Immature natural killer cell (primary cell): ENCODE measurements at places on chromosomes 3 and 15. TPM values are rescaled to one million over a fixed set of nuclear protein-coding genes. Genes with fewer than 3 reads are reported as not detected.

DNA sequence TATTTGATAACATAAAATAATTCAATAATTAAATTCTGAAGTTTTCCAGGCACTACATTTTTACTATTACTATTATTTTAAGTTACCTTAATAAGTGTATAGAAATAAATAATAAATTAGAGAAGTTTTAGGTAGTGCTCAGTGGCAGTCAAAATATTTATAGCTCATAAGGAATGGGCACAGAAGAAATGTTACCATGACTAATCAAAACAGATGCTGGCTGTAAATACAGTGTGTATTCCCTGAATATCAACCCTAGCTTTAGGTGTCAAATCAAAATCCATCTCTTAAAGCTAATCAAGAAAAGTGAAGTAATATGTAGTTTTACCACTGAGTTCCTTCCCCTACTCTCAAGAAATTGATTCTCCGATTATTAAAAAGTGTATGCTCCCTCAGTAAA is 35.5 kb downstream of the ZBTB20 start:
- no peaks in the 10 kb centered on the region for H3K4me1 ChIP-seq
- peaks cover 10% of the 10 kb centered on the region for H3K36me3 ChIP-seq
- H3K4me3 ChIP-seq: no peak overlapping the region
- H3K27ac ChIP-seq: no peak overlapping the region

GRCh38 chr3:3771094-3771493 is 28.1 kb upstream of the LRRN1 start:
- no peaks in the 10 kb centered on the region for H3K4me1 ChIP-seq
- no peak overlapping the region for H3K27ac ChIP-seq
- no peak for DNase-seq
- H3K4me3 ChIP-seq: no peak overlapping the region
- H3K36me3 ChIP-seq: peaks cover 9% of the 10 kb centered on the region

DNA sequence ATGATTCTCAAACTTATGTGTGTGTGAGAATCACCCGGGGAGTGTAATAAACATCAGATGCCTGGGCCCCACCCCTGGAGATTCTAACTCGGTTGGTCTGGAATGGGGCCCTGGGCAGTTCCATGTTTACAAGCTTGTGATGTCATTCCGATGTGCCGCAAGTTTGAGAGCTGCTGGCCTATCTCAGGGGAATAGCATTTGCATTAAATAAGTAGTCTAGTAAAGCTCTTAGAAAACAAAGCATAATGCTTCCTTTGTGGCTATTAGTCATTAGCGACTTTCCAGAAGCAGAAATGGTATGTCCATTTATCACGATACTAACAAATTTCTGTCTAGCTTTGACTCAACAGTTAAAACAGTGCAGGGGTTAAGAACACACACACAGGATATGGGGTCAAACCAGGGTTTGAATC is 20.9 kb downstream of the PGBD4 start:
- no peak for DNase-seq
- peaks cover 11% of the 10 kb centered on the region for H3K27me3 ChIP-seq
- peaks cover 4% of the 10 kb centered on the region for H3K4me1 ChIP-seq
- H3K4me3 ChIP-seq: no peak overlapping the region
- no peaks in the 10 kb centered on the region for H3K36me3 ChIP-seq

DNA sequence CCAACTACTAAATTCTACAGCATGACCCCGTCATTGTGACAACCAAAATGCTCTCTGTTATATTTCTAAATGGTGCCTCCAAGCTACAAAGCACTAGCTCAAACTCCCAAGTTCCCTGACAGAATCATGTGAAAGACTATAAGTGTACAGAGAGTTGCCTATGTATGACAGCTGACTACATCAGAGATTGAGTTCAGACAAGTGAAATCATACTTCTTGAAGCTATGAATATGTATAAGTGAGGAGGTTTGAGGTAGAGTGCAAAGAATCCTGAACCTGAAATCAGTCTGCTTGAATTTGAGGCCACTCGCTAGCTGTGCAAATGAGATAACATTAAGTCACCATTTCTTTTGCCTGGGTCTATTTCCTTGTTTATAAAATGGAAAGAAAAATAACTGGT is 63.9 kb upstream of the TP63 start:
- no peaks in the 10 kb centered on the region for H3K27me3 ChIP-seq
- DNase-seq: no peak

GRCh38 chr15:73926219-73927002 is at the start of gene LOXL1:
Gene LOXL1, plus strand, starts transcription at chr15:73926462. Its CDS starts 322 bp downstream, at chr15:73926784.
- H3K4me3 ChIP-seq: peak within 1 kb of the TSS; percentile 59
- H3K27me3 ChIP-seq: peaks cover 17% of the 10 kb centered on the region
- peak within 1 kb of the TSS; percentile 57 for H3K27ac ChIP-seq
- peaks cover 17% of the 10 kb centered on the region for H3K4me1 ChIP-seq
- DNase-seq: no peak

DNA sequence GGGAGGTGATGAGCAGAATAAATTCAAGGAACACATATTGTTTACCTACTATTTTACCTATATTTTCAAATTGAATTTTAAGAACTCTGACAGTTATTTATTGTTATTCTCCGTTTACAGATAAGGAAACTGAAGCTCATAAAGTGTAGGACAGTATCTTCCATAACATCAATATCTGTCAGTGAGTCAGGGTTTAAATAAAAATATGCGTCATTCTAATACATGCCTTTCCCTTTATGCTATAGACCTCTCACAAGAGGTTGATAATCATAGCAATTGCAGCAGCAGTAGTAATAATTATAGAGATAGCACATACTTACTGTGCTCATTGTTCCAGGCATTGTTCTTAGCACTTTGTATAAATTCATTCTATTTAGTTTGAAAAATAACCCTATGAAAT is 101.1 kb downstream of the EPHA6 start:
- no peaks in the 10 kb centered on the region for H3K27me3 ChIP-seq
- H3K36me3 ChIP-seq: no peaks in the 10 kb centered on the region
- no peak for DNase-seq
- no peak overlapping the region for H3K4me3 ChIP-seq
- H3K27ac ChIP-seq: no peak overlapping the region
- no peaks in the 10 kb centered on the region for H3K4me1 ChIP-seq

- peaks cover 5% of the 10 kb centered on the region for H3K27me3 ChIP-seq
- H3K4me1 ChIP-seq: no peaks in the 10 kb centered on the region
- H3K27ac ChIP-seq: no peak overlapping the region
Measured at GRCh38 chr3:149339931-149340309, 6.5 kb upstream of the TM4SF18 start.

DNA sequence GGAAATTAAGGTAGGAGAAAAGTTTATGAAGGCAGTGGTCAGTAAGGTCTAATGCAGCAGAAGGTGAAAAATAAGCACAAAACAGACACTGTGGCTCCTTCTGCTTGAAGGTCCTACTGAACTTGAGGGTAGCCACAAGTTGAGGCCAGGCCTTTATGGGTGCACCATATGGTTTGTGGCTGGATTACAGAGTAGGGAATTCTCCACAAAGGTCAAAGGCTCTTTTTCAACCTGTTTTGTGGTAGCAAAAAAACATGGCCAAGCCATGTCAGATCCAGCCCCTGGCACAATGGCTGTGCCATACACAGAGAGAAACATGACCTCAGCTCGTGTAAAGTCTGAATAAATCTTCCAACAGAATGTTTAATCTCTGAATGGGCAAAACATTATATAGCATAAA is 214.0 kb downstream of the SATB1 start:
- H3K4me1 ChIP-seq: peaks cover 3% of the 10 kb centered on the region
- peaks cover 9% of the 10 kb centered on the region for H3K27me3 ChIP-seq
- no peak overlapping the region for H3K4me3 ChIP-seq
- H3K27ac ChIP-seq: no peak overlapping the region
- DNase-seq: no peak

DNA sequence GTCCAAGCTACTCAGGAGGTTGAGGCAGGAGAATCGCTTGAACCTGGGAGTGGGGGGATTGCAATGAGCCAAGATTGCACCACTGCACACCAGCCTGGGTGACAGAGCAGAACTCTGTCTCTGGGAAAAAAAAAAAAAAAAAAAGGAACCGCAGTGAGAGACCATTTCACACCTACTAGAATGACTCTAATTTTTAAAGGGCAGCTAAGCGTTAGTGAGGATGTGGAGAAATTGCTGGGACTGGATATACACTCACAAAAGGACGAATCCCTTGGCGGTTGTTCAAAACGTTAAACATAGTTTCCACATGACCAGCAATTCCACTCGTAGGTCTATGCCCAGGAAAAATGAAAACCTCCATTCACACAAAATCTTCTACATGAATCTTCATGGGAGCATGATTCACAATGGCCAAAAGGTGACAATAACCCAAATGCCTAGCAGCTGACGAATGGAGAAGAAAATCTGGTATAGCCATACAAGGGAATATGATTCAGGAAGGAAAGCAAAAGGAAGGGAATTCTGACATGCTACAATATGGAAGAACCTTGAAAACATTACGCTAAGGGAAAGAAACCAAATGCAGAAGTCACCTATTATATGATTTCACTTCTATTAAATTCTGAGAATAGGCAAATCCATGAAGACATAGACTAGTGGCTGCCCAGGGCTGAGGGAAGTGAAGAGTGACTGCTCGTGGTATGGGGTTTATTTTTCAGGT is 127.0 kb downstream of the CHSY1 start:
- peaks cover 2% of the 10 kb centered on the region for H3K27me3 ChIP-seq
- H3K4me1 ChIP-seq: peaks cover 73% of the 10 kb centered on the region
- H3K27ac ChIP-seq: peak overlapping the region; percentile 75
- peak overlapping the region; percentile 10 for H3K4me3 ChIP-seq

GRCh38 chr3:105867712-105868430 is 941 bp downstream of the CBLB start:
- DNase-seq: no peak
- peak overlapping the region; percentile 89 for H3K27ac ChIP-seq
- H3K36me3 ChIP-seq: peaks cover 13% of the 10 kb centered on the region
- H3K4me3 ChIP-seq: peak overlapping the region; percentile 97
- H3K4me1 ChIP-seq: peaks cover 19% of the 10 kb centered on the region
- H3K27me3 ChIP-seq: peaks cover 6% of the 10 kb centered on the region

DNA sequence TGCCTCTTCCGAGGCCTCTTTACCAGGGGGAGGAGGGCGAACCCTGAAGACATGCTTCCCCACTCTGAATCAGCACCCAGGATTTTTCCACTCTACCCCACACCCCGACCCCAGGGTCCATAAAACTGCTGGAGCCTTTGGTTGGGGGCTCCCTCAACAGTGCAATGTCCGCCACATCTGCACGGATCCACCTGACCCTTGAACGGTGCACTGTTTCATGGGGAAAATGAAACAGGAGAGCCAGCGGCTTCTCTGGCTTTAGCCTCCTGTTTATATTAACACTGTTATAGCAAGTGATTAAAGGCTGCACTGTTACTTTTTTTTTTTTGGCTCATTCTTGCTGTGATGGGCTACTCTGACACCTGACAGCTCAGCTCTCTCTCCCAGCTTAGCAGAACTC is 124.1 kb upstream of the DLG1 start:
- H3K4me1 ChIP-seq: no peaks in the 10 kb centered on the region
- H3K27me3 ChIP-seq: peaks cover 4% of the 10 kb centered on the region
- no peak overlapping the region for H3K4me3 ChIP-seq
- H3K36me3 ChIP-seq: no peaks in the 10 kb centered on the region

- DNase-seq: no peak
- H3K4me1 ChIP-seq: no peaks in the 10 kb centered on the region
- no peak overlapping the region for H3K4me3 ChIP-seq
Measured at GRCh38 chr3:160637086-160637485, 39.9 kb upstream of the ARL14 start.

GRCh38 chr3:109131276-109131675 is 5.2 kb upstream of the C3orf85 start:
- no peaks in the 10 kb centered on the region for H3K36me3 ChIP-seq
- no peak overlapping the region for H3K4me3 ChIP-seq
- no peak for DNase-seq
- no peaks in the 10 kb centered on the region for H3K4me1 ChIP-seq

GRCh38 chr3:180417241-180417640 is 184.7 kb upstream of the TTC14 start:
- H3K27ac ChIP-seq: no peak overlapping the region
- no peak for DNase-seq
- no peaks in the 10 kb centered on the region for H3K27me3 ChIP-seq
- no peak overlapping the region for H3K4me3 ChIP-seq

CAPN3 gene
- 1.9 TPM for polyA plus RNA-seq

REC114 gene
- not detected for polyA plus RNA-seq

FAM3D gene
- polyA plus RNA-seq: not detected

RAB27A gene
- 157 TPM for polyA plus RNA-seq

TRPM1 gene
- polyA plus RNA-seq: 0.11 TPM

FBXW12 gene
- polyA plus RNA-seq: not detected

SLC24A5 gene
- polyA plus RNA-seq: not detected

SH2D7 gene
- not detected for polyA plus RNA-seq

HESX1 gene
- not detected for polyA plus RNA-seq
